Activated gamma-delta T cell treated with anti-CD3 and anti-CD28 coated beads, Interleukin-2, amount 50 U/mL, for 16 hours (primary cell): ENCODE measurements at places on chromosomes 2 and 18.

- DNase-seq = no peak
These were observed 71.3 kb upstream of the SPRED2 start for GRCh38 chr2:65503746-65504145.

GRCh38 chr2:75545922-75546321 is 14.8 kb downstream of the EVA1A start:
- DNase-seq = no peak

GRCh38 chr2:102187496-102188150 is 800 bp downstream of the IL1RL2 start:
- peak; percentile 13 for DNase-seq

DNA sequence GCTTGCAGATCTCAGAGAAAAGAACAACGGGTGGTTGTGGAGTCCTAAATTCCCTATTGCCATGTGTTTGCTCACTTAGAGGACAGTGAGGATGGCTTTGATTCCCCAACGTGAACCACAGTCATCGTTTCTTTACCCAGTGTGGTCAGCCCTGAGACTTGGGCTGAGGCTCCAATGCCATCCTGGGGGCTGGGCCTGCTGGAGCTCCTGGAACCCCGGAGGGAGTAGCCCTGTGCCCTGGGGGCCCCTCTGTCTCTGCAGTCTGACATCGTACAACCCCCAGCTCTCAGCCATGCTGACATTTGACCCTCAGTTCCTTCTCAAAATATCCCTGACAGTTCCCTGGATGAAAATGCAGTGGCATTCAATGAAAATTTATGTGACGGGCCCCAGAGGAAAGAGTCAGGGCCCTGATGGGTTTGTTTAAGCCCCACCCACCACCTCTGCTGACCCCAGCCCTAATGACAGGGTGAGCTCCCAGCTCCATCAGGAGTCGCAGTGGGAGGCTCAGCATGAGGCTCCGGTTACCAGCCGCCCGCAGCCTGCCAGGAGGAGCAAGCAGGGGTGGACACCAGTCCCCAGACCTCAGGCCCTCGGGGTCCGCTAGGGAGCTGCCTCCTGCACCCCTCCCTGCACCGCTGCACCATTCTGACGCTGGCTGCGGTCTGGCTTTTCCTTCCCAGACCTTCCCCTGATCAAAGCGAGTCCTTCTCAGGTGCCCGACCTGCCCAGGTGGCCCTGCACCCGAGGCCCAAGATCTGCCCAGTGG is 120.9 kb downstream of the TWIST2 start:
- DNase-seq = no peak

GRCh38 chr2:236117861-236118269 is 50.3 kb downstream of the GBX2 start:
- no peak for DNase-seq

DNA sequence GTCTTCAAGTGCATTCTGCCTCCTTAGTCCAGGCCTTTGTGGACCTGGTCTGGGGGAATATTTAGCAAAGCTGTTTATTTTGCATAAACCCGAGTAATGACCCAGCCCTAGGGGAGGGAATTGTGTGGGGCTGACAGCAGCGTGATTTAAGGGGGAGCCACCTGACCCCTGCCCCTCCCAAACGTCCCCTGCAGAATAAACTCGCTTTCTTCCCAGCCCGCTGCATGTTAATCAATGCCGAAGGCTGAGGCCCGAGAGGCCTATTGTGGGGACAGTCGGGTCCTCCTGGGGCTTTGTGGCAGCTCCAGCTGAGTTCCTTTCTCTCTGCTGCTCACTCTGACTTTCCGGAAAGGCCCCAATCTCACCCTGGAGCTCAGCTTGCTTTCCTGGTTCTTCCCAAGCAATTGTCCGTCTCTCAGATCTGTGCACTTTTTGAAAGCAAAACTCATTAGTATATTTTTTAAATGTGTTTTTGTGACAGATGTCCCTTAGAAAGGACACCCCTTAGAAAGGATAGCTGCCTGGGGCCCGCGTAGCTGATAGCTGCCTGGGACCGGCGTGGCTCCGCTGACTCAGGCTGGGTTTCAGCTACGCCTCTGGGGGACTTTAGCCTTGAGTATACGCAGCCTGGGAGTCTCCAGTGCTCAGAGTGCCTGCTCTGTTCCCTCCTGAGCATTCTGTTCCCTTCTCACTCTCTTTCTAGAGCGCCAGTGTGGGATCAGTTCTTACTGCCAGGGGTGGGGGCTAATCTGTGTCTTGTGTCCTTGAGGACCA is 158.3 kb downstream of the GLI2 start:
- DNase-seq = no peak
